LoVo (cell line): ENCODE measurements at places on chromosomes 6 and 20.

DNA sequence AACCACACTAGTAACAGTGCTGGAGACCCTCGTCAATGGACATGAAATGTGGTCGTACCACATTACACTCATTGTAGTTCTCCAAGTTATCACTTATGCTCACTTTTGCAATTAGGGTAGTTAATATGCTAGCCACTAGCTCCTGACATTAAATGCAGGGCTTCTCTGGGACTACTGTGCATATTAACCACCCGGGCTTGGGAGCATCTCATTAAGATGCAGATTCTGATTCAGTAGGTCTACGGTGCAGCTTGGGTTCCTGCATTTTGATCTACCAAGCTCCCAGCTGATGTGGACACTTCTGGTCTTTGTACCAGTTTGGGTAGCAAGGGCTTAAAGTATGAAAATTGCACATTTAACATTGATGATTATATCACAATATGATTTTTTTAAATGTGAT is 98.0 kb downstream of the ZFP64 start:
- DNase-seq, result no peak

GRCh38 chr6:13866301-13866700 is 51.9 kb upstream of the MCUR1 start:
- no peak for DNase-seq

DNA sequence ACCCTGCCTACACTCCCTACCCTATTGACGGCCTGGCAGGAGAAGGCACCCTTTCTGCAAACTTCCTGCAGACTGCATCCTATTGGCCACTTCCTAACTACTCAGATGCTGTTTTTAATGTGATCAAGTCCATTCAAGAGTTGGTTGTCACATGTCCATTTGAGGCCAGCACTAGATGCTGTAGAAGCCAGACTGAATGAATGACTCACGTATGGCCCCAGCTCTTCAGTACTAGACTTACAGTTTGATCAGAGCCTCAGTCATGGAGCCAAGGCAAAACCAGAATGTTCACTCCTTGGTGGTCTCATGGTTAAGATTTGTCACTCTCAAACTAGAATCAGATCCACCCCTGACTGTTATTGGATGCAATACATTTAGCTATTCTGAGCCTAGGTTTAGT is 101.7 kb downstream of the OPRM1 start:
- DNase-seq, result no peak

DNA sequence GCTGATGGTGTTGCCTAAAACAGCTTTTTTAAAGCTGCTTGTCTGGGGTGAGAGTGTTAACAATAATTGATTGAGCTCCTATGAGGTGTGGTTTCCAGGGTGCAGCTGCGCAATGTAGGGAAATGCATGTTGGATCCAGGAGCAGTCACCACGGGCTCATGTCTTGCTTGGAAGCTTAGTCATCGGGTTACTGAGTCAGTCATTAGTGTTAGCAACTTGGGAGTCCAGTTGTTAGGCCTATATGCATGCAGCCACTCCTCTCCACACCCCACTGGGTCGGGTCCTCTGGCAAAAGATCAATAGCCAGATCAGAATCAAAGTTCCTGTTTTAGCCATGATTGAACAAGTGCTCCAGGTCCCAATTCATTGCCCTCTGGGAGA is 271.7 kb upstream of the CHD6 start:
- DNase-seq, result no peak

DNA sequence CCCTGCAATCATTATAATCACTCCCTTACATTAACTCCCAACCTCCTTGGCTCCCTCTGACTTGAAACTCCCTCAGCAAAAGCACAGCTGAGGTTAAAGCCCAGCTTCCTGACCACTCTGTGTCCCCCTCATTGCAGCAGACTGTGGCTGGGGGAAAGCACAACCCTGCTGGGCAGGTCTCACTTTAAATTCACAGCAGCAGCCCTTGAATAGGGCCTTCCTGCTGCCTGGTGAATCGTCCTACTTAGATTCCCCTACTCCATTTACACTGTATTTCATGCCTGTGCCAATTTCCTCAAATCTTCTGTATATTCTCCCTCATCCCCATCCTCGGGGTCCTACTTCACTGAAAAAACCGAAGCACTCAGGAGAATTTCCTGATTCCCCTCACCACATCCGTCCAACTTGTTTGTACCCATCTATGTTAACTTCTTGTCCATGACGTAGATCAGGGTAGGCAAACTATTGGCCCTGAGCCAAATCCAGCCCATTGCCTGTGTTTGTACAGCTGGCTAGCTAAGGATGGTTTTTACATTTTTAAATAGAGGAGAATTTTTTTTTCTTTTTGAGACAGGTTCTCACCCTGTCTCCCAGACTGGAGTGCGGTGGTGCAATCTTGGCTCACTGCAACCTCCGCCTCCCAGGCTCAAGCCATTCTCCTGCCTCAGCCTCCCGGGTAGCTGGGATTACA is 31.5 kb upstream of the GCM1 start:
- DNase-seq, result no peak

DNA sequence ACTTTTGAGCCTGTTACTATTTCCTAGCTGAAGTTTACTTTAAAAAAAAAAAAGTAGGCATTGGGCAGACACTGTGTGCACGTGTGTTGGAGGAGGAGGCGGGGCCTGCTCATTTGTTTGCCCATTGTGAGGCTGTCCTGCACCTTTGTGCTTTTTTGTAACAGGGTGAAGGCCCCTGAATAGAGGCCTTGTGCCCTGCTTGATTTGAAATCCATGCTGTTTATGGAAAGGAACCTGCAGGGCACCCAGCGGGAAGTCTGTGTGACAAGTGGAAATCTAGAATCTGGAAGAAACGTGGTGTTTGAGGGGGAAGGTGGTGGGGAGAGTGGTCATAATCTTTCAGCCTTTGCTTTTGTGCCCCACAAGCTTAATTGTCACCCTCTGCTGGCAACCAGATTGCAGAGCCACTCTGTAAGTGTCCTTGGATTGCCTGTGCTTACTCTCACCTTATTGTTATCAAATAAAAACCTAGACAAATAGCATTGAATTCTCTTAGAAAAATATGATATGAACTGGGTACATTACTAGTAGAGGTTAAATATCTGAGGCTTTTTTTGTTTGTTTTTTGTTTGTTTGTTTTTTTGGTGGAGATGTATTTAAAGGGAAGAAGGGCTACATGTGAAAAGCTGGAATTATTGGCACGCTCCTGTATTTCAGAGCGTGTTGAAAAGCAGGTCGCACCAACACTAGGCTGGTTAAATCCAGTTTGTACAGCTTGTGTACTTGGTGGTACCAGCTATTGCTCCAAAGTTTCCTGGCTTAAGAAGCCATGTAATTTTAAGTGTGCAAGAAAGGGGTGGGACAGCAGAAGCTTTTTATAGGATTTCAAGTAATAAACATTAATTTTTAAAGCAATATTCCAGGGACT is 156.3 kb downstream of the ARID1B start:
- peak; percentile 18 for DNase-seq
